ENCODE measurements at places on chromosomes 7 and 10.

DNA sequence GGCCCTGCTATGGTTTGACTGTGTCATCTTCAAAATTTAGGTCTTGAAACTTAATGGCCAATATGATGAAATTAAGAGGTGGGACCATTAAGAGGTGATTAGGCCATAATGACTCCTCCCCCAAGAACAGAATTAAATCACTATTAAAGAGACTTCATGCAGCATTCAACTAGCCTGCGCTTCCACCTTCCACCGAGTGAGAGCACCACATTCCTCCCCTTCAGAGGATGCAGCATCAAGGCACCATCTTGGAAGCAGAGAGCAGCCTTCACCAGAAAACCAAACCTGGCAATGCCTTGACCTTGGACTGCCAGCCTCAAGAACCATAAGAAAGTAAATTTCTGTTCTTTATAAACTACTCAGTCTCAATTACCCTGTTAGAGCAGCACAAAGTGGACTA lies 371.1 kb upstream of the NFE2L3 start:
- no peak for DNase-seq

DNA sequence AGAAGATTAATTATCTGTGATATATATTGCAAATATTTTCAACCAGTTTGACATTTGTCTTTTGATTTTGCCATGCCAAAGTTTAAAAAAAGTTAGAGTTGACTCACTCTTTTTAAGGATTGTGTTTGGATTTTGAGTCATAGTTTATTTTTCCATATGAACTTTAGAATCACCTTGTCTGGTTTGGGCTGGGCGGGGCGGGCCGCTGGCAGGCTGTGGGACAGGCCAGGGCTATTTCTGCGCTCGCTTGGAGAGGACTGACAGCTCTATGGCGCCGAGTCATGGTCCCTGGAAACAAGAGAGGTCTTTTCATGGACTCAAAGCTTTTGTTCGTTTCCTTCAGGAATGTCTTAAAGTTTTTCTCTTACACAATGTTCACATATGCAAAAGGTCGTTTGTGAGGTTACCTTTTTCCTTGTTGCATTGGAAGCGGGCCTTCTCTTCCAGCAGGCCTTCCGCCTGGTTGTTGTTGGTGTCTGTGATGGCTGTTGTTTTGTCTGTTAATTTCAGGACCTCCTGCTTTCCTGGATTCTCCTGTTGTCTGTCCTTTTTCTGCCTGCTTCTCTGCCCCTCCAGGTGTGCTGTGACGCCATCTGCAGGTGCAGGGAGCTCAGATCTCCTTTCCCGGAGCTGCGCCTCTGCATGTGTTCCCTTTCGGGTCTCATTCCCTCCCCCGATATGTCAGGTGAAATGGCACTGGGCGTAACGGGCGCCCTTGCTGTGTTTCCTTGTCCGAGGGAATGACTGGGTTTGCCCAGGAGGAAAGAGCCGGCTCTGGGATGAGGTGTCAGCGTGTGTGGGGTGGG lies 53.8 kb downstream of the INPP5A start:
- DNase-seq, result no peak

GRCh38 chr7:30771880-30772425 lies 736 bp downstream of the MINDY4 start:
- no peak for DNase-seq

DNA sequence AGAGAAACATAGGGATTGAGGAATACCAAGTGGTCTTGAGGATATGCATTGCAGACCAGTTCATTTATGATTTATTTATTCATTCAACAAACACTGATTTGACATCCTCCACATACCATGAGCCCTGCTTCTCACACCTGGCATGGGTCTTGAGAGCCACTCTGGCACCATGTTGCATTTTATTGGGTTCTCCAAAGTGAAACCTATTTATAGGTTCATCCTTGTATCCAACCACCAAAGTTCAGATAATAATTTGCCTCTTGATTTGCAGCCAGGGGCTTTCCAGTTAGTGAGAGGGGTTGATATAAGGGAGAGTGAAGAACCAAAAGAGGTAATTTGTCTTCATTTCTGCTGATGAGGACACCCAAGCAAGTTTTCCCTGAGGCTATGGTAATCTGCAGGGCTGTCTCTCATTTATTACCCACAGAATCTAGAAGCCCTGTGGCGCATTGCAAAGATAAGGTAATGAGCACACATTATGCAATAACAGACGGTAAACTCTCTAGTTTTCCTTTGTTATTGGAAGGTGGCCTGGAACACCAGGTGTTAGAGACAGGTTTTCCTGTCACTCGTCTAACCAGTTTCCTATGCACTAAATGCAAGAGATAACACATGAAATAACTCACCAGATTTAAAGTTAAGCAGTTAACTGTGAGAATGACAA lies 28.8 kb upstream of the ICA1 start:
- DNase-seq, result no peak

DNA sequence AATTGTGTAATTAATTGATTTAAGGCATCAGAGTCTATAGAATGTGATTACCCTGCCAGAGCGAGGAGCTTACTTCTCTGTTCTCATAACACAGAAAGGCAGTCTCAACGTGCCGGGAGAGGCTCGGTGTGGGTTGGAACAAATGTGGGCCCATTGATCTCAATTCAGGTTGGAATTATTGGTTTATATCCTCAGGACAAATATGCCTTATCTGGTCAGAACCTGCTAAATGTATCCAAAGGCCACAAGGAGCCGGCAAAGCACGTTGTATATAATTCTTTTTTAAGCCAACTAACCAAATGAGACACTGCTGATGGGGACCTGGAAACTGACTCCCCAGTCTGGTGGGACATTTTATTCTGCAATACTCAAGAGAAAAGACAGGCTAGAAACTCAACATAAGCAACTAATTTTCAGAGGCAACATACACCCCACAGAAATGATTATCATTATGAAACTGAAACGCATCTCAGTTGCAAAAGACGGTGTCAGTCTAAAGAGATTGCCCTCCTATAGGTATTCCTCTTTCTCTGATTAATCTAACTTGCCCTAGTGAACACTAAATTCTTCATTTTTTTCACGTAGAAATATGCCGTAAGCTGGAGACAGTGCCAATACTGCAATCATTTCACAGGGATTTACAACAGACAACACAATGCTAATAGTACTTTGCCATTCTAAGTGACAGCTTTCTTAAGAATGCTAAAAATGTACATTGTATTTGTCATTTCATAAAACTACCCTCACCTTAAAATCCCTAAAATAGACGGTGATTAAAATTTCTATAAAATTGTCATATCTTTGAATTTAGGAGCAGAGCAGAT lies 9.4 kb downstream of the EBF3 start:
- DNase-seq, result no peak

GRCh38 chr7:80124526-80125264 lies 9.9 kb upstream of the GNAI1 start:
- no peak for DNase-seq
